T-helper 2 cell (primary cell): ENCODE measurements at places on chromosomes 5 and 9.

DNA sequence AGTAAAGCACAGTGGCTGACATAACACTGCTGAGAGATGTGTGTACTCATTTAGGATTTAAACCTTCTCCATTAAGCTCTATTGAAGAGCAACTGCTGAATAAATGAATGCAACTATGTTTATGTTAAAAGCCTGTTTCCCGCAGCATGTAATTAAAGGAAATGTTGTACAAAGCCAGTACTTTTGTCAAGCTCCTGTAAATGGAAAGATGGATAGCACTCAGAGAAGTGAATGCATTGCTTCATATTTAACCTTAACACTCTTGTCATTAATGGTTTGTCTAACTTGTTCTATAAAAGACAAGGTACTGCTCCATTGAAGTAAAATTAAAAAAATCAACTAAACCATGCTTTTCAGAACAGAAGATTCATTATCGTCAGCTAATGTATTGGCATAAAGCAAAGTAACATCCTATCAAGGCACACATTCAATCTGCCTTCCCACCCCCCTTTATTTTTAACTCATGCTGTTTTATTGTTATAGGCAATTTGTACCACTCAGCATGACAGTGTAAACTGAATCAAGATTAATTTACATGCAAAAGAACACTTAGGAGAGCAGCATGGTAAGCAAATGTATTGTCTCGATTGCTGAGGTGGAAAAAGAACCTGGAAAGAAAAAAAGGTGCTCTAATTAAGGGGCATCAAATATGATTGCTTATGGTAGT is 240.9 kb upstream of the TBCA start:
- no peak for DNase-seq

DNA sequence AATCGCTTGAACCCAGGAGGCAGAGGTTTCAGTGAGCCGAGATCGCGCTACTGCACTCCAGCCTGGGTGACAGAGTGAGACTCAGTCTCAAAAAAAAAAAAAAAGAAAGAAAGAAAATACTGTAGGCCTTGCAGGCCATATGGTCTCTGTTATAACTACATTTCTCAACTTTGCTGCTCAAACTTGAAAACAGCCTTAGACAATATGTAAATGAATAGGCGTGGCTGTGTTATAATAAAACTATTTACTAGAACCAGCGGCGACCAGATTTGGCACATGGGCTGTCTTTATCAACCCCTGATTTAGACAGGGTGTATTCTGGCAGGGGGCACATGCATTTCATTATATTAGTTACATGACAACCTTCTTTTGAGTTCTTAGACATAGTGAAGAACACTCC is 130.0 kb downstream of the C9orf152 start:
- DNase-seq = no peak

- DNase-seq = no peak
Measured at GRCh38 chr5:72511774-72512592, 4.8 kb upstream of the ZNF366 start.

DNA sequence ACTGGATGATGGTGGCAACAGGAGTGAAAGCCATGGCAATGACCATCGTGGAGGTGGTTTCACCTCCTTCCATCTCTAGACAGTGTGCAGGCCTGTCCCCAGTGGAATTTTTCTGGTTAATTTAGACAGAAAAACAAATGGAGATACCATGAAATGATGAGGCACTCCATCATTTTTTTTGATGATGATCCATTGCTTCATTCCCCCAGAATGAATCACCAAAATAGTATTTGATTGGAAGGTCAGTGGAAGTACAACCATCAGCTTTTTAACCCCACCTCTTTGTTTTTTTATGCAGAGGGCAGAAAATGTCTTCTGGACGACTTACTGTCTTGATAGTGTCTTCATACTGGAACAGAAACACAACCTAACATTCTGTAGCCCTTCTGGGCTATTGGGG is 42.6 kb upstream of the ADRA1B start:
- DNase-seq = no peak

GRCh38 chr5:119255571-119256356 is 100.1 kb upstream of the TNFAIP8 start:
- DNase-seq = no peak

GRCh38 chr5:64015824-64016223 is 53.6 kb upstream of the HTR1A start:
- no peak for DNase-seq

DNA sequence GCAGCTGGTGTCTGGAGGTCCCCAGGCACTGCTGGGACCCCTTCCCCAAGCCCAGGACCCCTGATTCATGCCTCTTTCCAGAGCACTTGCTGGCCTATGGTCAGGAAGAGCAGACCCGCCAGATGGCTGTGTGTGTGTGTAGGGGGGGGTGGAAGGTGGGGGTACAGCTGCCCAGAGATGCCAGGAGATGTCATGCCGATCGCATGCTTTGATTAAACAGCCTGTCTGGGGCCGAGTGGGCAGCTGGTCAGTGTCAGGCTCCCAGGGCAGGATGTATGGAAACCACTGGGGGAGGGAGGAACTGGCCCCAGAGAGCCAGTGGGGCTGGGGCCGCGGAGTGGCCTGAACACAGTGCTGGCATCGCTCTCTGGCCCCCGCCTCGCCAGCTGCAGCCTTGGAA is 23.7 kb downstream of the RXRA start:
- DNase-seq = no peak

GRCh38 chr9:36074870-36075532 is 38.3 kb downstream of the RECK start:
- DNase-seq = no peak

GRCh38 chr5:1067141-1068121 is 44.4 kb downstream of the SLC12A7 start:
- no peak for DNase-seq

DNA sequence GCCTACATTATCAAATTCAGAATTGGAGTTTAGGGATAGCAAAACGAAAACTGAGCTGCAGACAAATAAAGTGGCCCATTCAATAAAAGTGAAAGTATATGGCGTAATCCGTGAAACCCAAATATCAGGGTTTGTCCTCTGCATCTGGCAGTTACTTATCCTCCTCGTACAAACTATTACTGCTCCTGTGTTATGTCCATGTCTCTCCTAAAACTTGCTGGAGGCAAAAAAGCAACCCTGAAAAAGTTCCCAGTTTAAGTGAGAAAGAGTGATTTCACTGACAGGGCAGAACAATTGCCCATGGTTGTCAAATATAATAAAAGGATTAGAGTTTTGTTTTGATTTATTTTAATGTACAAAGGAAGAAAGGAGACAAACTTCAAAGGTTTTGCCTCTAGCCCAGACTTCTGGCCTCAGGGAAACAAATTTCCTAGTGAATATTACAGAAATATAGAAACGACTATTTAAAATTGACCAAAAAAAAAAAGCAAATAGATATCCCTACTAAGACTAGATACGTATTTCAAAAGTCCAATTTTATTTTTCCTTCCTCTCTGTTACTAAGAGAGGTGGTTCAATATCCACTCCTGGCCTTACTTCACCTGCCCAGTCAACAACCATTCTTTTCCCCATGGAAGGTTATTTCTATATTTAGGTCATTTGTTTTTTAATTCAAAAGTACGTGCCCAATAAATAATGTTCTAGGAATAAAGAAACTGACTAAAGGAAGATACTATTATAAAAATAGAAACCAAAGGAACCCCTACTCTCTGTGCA is 50.0 kb downstream of the NFIB start:
- DNase-seq = no peak
